ENCODE measurements at places on chromosomes 7 and 10.

- no peak for DNase-seq
Observed at GRCh38 chr7:132232406-132232805, 343.9 kb downstream of the PLXNA4 start.

DNA sequence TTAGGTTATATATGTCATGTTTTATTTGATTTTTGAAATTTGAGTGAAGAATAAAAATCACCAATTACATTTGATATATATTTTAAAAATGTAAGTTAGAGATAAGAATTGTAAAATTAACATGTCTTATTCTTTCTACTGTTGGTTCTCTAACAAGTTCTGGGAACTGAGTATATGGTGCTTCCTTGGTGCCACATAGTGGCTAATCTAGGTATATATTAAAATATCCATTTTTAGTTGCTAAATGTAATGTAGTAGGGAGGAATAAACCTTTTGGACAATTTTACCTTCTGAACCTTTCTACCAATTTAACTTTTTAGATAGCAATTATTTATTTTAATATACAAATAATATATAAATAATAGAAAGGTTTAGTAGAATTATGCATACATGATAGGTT lies 17.5 kb downstream of the CFAP69 start:
- no peak for DNase-seq

DNA sequence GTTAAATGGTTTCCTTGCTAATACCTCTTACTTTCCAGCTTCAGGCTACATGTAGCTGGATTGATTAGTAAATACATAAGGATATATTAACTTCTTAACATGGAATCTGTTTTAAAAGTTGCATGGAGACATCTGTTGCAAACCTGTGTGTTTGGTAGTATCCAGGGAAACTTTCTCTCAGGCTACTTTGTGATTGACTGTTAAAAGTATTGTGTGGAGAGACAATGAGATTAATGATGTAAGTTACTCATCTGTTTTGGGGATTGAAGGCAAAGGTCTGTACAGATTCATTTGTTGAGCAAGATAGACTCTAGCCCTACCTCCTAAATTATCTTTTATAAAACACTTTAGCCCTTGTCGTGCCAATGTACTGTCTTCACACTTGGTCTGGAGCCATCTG lies 6.6 kb downstream of the CREB5 start:
- no peak for DNase-seq

DNA sequence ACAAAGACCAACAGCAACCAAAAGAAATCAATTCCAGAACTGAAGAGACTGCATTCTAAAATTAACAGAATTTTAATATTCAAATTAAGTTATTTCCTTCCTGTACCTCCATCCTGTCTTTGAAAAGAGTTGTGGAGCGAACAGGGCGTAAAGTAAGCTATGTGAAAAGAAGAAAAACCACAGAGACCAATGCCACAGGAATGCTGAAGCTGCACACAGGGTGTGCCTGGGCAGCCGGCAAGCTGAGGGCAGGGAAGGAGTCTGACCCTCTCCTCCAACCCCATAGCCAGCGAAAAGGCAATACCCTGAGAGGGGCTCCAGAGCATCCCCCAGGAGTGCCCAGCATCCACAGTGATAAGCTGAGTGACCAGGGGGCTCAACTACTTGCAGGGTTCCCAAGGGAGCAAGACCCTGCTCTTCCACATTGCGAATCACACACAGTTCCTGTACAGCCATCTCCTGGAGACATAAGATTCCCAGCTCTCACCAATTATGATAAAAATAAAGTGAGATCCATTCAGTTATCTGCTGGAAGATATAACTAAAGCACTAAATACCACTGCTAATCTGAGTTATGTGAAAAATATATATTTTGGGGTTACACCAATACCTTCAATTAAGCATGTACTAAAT lies 93.8 kb downstream of the PARD3 start:
- no peak for DNase-seq

DNA sequence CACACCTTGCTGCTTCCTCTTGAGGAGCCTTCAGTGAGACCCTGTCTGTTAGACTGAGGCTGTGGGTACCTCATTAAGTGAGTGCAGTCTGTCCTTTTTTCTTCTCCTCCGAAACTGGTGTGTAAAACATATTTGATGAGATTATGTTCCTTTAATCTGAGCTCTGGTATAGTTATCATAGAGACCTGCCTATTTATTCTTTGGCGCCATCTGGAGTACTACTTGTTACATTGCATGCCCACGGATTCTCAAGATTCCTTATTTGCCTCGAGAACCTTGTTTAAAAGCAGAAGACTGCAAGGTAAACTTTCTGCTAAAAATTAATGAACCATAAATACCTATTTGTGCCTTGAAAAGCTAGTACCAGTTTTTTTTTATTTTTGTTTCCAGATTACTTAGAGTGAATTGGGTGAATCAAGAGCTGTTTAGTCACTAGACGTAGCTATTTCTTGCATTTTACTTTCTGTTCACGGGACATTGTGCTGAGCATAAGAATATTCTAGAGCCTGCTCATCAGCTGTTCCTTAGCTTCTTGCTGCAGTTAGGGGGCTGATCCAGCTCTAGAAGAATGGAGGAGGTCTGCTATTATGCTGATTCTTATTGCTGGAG lies 16.9 kb upstream of the STMP1 start:
- no peak for DNase-seq

DNA sequence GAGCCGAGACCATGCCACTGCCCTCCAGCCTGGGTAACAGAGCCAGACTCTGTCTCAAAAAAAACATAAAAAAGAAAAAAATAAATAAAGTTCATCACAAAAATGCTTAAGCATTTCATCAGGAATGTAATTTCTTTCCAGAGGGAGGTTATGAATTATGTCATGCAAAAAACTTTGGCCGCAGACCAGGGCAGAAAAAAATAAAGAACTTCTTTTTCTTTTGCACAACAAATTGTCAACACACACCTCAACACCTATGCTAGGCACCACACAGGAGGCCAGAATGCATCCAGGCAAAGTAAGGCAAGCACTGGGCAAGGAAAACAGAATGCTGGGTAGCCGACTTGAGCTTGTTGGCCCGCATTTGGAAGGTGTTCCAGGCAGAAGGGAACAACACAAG lies 3.9 kb downstream of the C10orf62 start:
- DNase-seq, result no peak

- no peak for DNase-seq
Observed at GRCh38 chr10:99982728-99983127, 27.0 kb downstream of the DNMBP start.

GRCh38 chr10:114911052-114911711 lies 26.8 kb upstream of the TRUB1 start:
- no peak for DNase-seq

- DNase-seq, result no peak
Observed at GRCh38 chr7:13946181-13946580, 43.3 kb downstream of the ETV1 start.

GRCh38 chr7:19621740-19622139 lies 87.1 kb downstream of the POLR1F start:
- no peak for DNase-seq
